HT1080 (cell line): ENCODE measurements at places on chromosomes 11 and 22. TPM values are rescaled to one million over a fixed set of nuclear protein-coding genes. Genes with fewer than 3 reads are reported as not detected.

The MCAM gene
- total RNA-seq, result 365 and 377 TPM in 2 replicates

The LAYN gene
- total RNA-seq, result 59.2 and 61.0 TPM in 2 replicates

The MS4A7 gene
- not detected in 2 replicates for total RNA-seq

The RAB3IL1 gene
- total RNA-seq, result 3.1 and 4.8 TPM in 2 replicates

The IL18 gene
- 0.32 TPM in 1 of 2 replicates, not detected in the other for total RNA-seq

The ESAM gene
- 0.43 and 0.66 TPM in 2 replicates for total RNA-seq

The CHST1 gene
- total RNA-seq, result 2.4 and 2.9 TPM in 2 replicates

The TCN1 gene
- total RNA-seq, result 0.30 and 4.1 TPM in 2 replicates
